ENCODE measurements at places on chromosomes 5 and 9. TPM values are rescaled to one million over a fixed set of nuclear protein-coding genes. Genes with fewer than 3 reads are reported as not detected.
A peak's percentile ranks its signal among the peaks of the same experiment; 100 is the strongest.

Gene LCN9
- total RNA-seq, result not detected

Gene PCDHB13
- 9.9 TPM for total RNA-seq

Gene APBA1
- total RNA-seq, result 9.5 TPM

Gene ADGRD2
- total RNA-seq, result not detected

GRCh38 chr9:86703346-86703745 lies 244.0 kb downstream of the GAS1 start:
- peaks cover 5% of the 10 kb centered on the region for H3K4me1 ChIP-seq
- H3K27ac ChIP-seq, result no peak overlapping the region
- H3K4me3 ChIP-seq, result no peak overlapping the region

DNA sequence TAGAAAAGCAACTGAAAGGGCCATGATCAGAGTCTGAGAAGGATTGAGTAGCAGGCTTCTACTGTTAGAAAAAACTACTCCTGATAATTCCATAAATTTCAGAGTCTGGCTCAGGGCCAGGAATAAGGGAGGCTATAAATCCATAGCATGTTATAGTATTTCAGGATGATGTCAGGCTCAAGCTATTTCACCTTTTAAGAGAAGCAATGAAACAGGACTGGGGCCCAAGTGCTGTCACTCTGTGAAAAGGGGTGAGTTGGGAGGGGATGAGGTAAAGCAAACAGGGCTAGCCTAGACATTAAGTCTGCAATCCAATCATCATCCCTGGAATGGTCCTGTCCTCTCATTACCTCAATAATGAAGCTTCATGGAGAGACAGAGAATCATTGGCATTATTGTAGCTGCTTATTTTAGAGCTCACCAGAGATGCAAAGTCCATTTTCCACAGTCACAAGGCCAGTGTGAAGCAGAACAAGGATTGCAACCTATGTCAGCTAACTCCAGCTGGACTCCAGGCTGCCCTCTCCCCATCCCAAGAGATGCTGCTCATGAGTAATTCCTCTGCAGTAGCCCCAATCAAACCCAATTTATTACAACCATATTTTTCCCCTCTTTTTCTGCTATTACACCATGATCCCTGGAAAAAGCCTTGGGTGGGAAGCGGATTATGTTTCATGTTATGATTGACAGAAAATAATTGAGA lies 56.0 kb downstream of the PAPPA start:
- H3K27me3 ChIP-seq, result no peaks in the 10 kb centered on the region
- no peak overlapping the region for H3K27ac ChIP-seq

DNA sequence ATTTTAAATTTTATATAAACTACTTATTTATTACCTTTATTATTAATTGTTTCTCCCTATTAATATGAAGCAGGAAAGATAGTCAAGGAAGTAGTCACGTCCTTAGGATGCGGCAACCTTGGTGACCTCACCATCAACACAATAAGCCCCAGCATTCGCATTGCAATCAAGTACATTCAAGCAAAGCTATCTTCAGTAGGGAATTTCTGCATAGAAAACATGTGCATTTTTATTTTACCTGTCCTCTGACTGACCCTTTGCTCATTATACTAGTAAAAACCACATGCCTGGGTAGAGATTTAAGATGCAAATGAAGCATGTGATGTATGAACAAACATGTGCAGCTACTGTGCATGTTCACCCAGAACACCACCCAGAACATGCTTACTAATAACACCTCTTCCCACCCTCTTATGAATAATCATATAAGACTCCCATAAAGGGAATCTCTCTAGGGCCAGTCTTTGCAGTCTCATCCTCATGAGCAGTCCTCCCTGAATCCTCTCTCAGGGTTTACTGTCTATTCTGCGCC lies 869.6 kb downstream of the TAF11L14 start:
- H3K4me1 ChIP-seq, result no peaks in the 10 kb centered on the region
- H3K27me3 ChIP-seq, result no peaks in the 10 kb centered on the region
- no peak for DNase-seq
- no peaks in the 10 kb centered on the region for H3K36me3 ChIP-seq

DNA sequence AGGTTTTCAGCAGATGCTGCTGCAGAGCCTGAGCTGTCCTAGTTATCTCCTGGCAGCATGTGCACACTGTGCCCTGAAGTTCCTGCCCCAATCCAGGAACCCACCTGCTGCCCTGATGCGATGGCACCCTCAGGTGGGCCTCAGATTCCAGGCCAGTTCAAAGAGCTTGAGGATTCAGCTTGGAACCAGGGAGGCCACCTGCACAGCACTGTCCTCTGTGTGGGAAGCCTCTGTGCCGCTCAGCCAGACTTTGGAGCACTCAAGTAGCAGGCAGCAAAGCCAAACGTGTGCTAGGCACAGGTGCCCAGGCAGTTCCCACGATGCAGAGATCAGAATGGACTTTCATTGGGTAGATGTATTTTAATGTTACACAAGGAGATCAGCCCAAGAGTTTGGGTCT lies 132.8 kb upstream of the RAPGEF1 start:
- H3K4me1 ChIP-seq, result no peaks in the 10 kb centered on the region
- no peak overlapping the region for H3K27ac ChIP-seq
- DNase-seq, result no peak
- H3K27me3 ChIP-seq, result no peaks in the 10 kb centered on the region

DNA sequence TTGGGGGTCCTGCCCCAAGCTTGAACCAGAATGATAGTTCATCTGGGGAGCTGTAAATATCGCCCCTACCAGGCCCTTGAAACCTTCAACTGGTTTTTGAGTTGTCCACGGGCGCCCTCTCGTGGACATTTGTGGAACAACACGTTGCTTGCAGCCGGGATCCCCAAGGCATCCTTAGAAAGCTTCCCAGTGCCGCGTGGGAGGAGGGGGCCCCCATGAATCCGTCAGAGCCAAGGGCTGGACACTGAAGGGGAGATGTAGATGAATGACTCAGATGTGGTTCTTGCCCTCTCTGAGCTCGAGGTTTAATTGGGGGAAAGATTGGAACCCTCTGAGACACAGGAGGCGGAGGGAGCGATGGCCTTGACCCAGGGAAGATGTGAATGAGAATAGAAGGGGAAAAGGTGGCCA lies 31.8 kb upstream of the ORM1 start:
- no peak overlapping the region for H3K27ac ChIP-seq
- no peaks in the 10 kb centered on the region for H3K27me3 ChIP-seq
- no peaks in the 10 kb centered on the region for H3K4me1 ChIP-seq
- peak; percentile 76 for DNase-seq
- no peak overlapping the region for H3K4me3 ChIP-seq

DNA sequence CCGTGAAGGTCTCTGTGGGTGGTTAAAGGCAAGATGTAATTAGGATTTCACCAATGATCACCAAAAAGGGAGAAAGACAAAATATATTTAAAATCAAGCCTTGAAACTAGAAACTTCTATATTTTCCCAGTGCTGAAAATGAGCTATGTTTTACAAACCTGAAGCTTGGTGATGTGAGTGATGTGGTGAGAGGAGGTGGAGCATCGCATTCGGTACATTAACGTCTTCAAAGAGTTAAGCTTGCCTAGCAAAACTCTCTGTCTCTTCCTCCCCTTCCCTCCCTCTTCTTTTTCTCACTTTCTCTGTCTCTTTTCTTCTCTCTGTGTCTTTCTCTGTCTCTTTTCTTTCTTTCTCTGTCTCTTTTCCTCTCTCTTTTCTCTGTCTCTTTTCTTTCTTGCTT lies 347.3 kb upstream of the IRX2 start:
- no peaks in the 10 kb centered on the region for H3K27me3 ChIP-seq
- no peak overlapping the region for H3K27ac ChIP-seq
- no peak for DNase-seq
- H3K4me3 ChIP-seq, result no peak overlapping the region
- no peaks in the 10 kb centered on the region for H3K4me1 ChIP-seq
- H3K36me3 ChIP-seq, result no peaks in the 10 kb centered on the region

- no peaks in the 10 kb centered on the region for H3K4me1 ChIP-seq
- no peak overlapping the region for H3K4me3 ChIP-seq
- no peaks in the 10 kb centered on the region for H3K36me3 ChIP-seq
- DNase-seq, result no peak
- no peaks in the 10 kb centered on the region for H3K27me3 ChIP-seq
- peak overlapping the region; percentile 81 for H3K27ac ChIP-seq
Measured at GRCh38 chr5:140555747-140556312, 1.4 kb downstream of the SRA1 start.
